ENCODE measurements at places on chromosomes 7 and 10. TPM values are rescaled to one million over a fixed set of nuclear protein-coding genes. Genes with fewer than 3 reads are reported as not detected.

- no peak for DNase-seq
Observed at GRCh38 chr10:110632591-110633215, 11.4 kb upstream of the RBM20 start.

- no peak for DNase-seq
Observed at GRCh38 chr7:27128776-27129728, 1.5 kb downstream of the HOXA4 start.

- no peak for DNase-seq
Observed at GRCh38 chr7:22238354-22239311, 118.3 kb downstream of the RAPGEF5 start.

DNA sequence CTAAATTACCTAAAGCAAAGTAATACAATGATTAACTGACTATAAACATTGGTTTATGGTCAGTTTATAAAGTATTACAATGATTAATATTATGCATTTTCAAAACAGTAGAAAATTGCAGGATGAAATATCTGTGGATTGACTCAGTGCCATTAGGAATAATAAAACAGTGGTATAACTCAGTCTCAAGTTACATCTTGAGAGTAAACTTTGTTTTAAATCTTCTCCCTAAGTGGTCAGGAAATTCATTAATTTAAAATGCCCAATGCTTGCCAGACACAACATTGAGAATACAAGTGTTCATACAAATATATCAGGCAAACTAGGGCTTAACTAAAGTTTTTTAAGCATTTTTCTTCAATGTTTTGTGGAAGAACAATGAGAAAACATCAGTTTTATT, 257.8 kb downstream of the ETV1 start:
- no peak for DNase-seq

GRCh38 chr7:130598056-130598455, 70.5 kb downstream of the COPG2 start:
- DNase-seq: no peak

- no peak for DNase-seq
Observed at GRCh38 chr7:72235351-72235750, 176.8 kb downstream of the CALN1 start.

The UPK3BL2 gene
- total RNA-seq: 20.3 TPM
